ENCODE measurements at places on chromosomes 16 and 17. TPM values are rescaled to one million over a fixed set of nuclear protein-coding genes. Genes with fewer than 3 reads are reported as not detected.

Gene CA7
- not detected for total RNA-seq

Gene KLHL11
- 35.5 TPM for total RNA-seq

Gene CTRB1
- total RNA-seq: not detected

Gene CORO1A
- 4.0 TPM for total RNA-seq

Gene MINK1
- 41.5 TPM for total RNA-seq

Gene PKMYT1
- total RNA-seq: 27.6 TPM

Gene RUNDC3A
- not detected for total RNA-seq

Gene AHSP
- total RNA-seq: not detected

Gene CA5A
- total RNA-seq: not detected

Gene FBXL16
- 0.65 TPM for total RNA-seq

Gene HS3ST4
- total RNA-seq: not detected

Gene ZFP3
- total RNA-seq: 2.4 TPM

Gene CDH1
- total RNA-seq: not detected

Gene XYLT1
- total RNA-seq: 2.2 TPM

Gene C16orf46
- total RNA-seq: 0.29 TPM

Gene TMC5
- total RNA-seq: not detected

Gene KRTAP3-1
- not detected for total RNA-seq

Gene NDUFAF8
- total RNA-seq: 30.9 TPM

Gene NUPR1
- total RNA-seq: 0.65 TPM

Gene RAP1GAP2
- total RNA-seq: 9.0 TPM

Gene C16orf54
- not detected for total RNA-seq

Gene BIRC5
- 57.2 TPM for total RNA-seq

Gene CMTM2
- not detected for total RNA-seq

Gene PRDM7
- total RNA-seq: not detected

Gene GP1BA
- not detected for total RNA-seq

Gene TPSG1
- not detected for total RNA-seq

Gene ST6GALNAC1
- total RNA-seq: not detected

Gene CDRT15L2
- total RNA-seq: not detected

Gene ARL4D
- 5.5 TPM for total RNA-seq

Gene KCNH4
- total RNA-seq: under 0.01 TPM

Gene TBC1D3E
- total RNA-seq: 0.53 TPM

Gene ARHGDIG
- total RNA-seq: 1.7 TPM

Measured in thoracic aorta endothelial cell (primary cell).